Foreskin fibroblast (primary cell): ENCODE measurements at places on chromosomes 5 and 9.

DNA sequence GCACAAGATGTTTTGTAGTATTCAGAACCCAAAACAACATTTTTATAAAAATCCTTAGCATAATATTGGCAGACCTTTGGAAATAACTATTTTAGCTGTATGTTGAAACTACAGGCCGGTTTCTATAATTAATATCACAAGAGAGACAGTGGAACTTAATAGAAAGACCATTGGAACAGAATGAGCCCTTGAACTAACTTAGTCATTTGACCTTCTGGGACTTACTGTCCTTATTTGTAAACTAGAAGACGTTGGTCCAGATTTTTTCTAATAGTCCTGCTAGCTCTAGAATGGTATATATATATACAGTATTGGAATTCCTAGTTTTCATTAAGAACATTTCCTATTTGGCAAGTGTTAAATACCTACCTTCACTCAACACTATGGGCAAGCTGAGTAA, 69.5 kb upstream of the ALDH1A1 start:
- no peak for DNase-seq

DNA sequence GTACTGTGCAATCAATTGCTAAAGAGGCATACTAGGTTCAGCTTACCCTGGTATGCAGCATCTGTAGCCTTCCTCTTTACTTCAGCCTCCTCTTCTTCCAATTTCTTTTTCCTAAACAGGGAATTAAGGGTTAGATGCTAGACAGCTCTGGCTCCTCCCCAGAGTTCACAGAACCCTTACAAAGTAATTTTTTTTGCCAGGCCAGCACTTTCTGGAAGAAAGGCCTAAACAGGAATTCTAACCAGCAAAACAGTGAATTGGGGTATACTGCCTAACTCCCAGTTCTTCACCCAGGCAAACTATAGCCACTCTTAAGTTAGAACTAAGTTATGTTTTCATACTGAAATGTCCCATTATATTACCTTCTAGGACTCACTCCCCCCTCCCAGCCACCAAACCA, 8.1 kb downstream of the BRD8 start:
- DNase-seq = no peak

- DNase-seq = no peak
These were observed 53.0 kb downstream of the UBE2QL1 start for GRCh38 chr5:6501701-6502100.

DNA sequence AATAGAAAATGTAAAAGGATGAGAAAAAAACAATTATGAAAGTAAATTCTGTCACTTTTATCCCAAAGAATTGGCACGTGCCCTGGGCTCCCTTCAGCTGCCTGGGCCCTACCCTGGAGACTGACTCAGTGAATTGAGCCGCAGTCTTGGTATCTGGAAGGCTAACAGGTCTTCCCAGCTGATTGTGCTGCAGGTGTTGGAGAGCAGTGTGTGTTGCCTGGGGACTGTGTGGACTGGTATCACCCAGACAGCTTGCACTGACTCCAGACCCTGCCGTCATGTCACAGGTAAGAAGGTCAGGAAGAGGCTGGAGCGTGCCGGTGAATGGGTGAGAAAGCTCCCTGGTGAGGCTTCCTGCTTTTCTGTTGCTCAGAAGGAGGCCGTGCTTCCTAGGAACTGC, 83.3 kb downstream of the AOPEP start:
- DNase-seq = no peak

GRCh38 chr9:18542837-18543405, 69.0 kb downstream of the ADAMTSL1 start:
- peak; percentile 36 for DNase-seq

DNA sequence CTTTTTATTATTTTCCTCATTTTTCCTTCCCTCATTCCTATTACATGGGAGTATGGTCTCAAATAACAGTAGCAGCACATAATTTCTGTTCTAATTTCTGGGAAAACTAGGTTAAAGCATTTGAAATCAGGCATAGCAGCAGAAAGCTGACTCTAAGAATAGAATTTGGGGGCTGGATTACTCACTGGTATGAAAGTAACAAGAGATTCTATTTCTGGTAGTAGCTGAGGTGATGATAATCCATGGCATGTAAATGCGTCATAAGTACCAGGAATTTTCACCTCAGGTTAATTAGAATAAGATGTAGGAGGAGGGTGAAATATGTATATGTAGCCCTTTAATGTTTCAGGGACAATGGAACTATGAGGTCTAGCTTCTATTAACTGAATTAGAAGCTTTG, 662.0 kb downstream of the PTPRD start:
- DNase-seq = no peak

DNA sequence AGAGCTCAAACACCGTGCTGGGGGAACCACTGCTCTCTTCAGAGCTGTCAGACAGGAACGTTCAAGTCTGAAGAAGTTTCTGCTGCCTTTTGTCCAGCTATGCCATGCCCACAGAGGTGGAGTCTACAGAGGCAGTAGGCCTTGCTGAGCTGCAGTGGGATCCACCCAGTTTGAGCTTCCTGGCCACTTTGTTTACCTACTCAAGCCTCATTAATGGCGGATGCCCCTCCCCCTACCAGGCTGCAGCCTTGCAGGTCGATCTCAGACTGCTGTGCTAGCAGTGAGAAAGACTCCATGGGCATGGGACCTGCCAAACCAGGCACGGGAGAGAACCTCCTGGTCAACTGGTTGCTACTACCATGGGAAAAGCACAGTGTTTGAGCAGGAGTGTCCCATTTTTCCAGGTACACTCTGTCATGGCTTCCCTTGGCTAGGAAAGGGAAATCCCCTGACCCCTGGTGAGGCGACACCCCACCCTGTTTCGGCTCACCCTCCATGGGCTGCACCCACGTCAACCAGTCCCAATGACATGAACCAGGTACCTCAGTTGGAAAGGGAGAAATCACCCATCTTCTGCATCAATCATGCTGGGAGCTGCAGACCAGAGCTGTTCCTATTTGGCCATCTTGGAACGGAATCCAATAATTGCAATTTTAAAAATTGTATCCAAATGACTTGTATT, 246.9 kb upstream of the ADAMTS16 start:
- DNase-seq = no peak

- DNase-seq = peak; percentile 76
These were observed 90.5 kb upstream of the AGXT2 start for GRCh38 chr5:35138232-35138631.

DNA sequence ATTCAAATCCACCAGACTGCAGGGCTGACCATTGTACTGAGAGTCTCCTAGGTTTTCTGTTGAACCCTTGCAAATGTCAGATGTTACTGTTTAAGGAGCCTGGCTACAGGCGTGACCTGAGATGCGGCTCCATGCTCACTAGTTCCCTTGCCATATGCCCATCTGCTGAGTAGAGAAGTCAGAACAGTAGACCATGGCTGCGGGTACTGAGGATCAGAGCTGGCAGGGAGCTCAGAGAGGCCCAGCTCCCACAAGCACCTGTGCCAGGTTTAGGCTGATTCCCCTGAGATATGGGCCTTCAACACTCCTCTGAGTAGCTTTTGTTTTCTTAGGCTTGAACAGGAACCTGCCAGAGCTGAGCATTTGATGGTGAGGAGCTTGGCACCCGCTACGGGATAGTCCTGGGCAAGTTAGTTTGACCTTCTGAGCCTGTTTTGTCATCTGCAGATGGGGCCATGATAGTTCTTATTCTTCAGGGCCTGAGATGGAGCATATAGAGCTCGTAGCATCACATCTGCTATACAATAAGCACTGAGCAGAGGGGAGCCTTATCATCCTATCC, 83.7 kb downstream of the BOD1 start:
- DNase-seq = no peak

DNA sequence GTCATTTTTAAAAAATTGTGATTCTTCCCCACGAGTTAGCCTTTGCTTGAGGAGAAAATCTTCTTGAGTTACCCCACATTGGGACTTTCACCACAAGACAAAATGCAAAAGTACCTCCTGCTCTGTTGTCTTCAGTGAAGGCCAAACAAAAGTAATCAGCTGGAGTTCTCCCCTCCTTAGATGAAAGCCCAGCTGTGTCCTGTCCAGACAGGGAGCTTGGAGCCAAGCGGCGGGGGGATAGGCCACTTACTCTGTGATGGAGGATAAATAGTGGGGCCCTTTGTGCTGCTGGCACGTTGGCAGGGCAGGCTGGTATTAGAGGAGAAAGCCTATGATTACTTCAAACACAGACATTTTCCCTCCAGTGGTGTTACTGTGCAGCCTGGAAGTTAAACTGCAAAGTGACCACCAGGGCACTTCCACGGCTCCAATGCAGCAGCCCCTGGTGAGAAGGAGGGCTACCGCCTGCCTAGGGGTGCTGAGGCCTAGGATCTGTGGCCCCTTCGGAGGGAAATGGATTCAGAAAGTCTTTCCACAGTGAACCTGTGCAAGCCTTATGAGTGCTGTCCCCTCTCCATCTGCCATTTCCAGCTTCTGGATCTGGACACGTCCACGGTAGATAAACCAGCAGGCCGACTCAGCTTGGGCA, 155.0 kb downstream of the TMEM167A start:
- DNase-seq = no peak

DNA sequence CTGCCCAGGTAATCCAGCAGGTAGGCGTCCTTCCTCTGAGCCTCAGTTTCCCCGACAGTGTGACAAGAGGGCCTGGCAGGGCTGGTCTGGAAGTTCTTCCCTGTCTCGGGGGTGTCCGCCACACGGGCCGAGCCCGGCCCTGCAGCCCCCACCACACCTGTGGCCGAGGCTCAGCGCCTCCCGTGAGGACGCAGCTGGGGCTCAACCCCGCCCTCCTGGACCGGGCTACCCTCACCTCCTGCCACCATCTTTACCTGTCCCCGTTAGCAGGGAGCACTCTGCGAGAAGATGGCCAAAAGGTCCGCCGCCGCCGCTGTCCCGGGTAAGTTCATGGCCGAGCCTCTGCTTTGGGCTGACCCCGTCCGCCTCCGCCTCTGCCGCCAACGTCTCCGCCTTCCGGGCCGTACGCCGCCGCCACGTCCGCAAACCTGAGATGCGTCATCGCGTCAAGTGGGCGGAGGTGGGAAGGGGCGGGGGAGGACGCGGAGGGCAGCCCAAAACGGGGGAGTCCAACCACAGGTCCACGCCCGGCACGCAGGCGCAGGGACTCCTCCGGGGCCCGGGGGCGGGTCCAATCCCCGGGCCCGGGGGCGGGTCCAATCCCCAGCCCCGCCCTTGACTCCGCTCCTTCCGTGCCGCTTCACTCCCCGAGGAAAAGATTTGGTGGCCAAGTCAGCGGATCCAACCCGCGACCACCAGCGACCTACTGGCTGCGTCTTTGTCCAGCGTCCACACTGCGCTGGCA, at the start of gene LYSMD3:
LYSMD3 (minus strand) TSS at position 391 of the 745 bp plus-strand sequence. CDS start 4,295 bp downstream, outside the sequence.
- DNase-seq = peak; percentile 98

DNA sequence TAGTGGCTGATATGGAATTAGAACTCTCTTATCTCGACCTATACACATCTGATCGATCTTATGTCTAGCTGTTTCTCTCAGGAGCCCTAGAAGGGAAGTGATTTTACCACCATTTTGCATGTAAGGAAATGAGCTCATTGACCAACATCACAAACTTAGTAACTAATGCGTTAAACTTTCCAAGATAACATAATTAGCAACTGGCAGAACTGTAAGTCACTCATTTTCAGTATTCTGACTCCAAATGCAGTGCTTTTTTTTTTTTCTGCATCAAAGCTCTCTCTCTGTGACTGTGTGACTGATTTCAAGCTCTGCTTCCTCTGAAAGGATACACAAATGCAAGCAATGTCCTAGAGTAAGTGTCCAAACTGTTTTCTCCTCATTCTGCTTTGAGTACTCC, 68.1 kb upstream of the FBXL7 start:
- DNase-seq = no peak

DNA sequence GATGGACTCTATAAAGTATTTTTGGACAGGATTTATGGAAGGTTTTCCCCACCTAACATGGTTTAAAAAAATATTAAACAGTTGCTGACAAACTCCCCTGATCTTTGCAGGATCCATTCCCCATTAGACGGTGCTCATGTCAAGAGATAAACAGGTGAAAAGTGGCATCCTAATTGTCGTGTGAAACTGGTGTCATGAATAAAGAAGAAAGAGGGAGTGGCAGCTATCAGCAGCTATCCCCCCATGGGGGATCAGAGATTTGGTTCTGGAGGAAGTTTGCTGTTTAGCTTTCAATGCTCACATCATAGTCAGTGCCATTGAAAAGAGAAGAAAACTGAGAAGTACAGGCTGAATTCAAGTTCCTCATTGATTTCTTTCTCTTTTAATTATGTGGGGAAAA, 329.3 kb upstream of the BRINP1 start:
- no peak for DNase-seq

- no peak for DNase-seq
These were observed 1.4 kb downstream of the GDA start for GRCh38 chr9:72150661-72151060.

- DNase-seq = no peak
These were observed 537.6 kb downstream of the CETN3 start for GRCh38 chr5:89871906-89872305.

GRCh38 chr5:75450069-75450468, 61.4 kb downstream of the CERT1 start:
- DNase-seq = no peak

DNA sequence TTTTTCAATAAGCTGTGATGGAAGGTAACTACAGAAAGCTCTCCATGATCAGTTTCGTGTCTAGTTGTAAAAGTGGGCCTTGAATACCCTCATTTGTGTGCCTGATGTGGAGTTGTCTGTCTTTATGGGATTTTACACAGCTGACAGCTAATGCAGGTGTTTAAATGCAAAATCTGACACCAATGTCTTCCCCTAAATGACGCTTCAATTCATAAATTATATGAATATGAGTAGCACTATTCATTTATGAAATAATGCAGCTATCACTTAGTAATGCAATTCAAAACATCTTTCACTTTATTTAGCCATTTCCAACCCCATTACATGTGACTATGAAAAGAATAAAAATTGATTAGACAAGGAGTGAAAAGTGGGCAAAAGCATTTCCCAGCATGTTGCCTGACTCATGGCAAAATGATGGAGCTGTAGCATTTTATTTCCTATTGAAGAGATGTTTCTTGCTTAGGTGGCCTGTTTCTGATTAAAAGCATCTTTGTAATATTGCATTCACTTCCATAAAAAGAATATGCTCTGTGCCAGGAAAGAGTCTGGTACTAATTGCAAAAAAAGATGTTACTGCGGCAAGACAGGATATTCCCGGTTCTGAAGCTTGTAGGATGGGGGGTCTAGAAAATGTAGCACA, 116.7 kb upstream of the HAPLN1 start:
- DNase-seq = no peak

GRCh38 chr5:127876384-127876783, 173.2 kb downstream of the CCDC192 start:
- no peak for DNase-seq

GRCh38 chr5:68534956-68535520, 319.5 kb downstream of the PIK3R1 start:
- no peak for DNase-seq

DNA sequence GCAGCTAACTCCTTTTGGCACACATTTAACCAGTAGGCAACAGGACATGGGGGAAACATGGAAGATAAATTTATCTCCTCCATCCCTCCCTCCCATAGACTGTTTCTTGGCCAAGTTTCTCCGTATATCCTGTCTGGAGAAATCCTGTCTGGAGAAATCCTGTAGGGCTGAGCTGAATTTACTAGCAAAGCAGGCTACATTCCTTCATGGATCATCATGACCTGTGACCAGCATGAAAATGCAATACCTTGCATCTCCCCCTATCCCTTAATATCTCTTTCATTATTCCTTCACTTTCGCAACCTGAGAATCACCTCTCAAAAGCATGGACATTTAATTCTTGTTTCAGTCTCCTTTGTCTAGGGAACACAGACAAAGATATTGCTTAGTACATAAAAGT, 379.1 kb downstream of the PSAT1 start:
- peak; percentile 32 for DNase-seq
